Hepatocyte (in vitro differentiated cells): ENCODE measurements at places on chromosomes 2 and 18.
A peak's percentile ranks its signal among the peaks of the same experiment; 100 is the strongest.

- DNase-seq = no peak
These were observed 4.3 kb upstream of the HAAO start for GRCh38 chr2:42796427-42797248.

DNA sequence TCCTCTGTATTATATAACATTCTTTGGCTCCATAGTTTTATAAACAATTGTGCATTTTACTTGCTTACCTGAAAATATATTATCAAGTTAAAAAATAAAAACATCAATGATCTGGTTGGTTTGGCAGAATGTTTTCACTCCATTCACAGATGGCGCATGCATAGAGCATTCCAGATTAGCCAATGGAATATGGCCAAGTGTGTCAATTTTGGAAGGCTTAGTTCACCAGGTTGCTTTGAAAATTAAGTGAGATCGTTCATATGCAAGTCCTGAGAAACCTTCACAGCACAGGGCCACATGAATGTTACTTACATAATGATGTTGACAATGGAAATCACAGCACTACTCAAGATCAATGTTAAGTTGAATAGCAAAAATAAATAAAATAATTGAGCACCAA, 335.7 kb downstream of the GRB14 start:
- DNase-seq = no peak

- no peak for DNase-seq
These were observed 197.9 kb downstream of the DSEL start for GRCh38 chr18:67318651-67319050.

DNA sequence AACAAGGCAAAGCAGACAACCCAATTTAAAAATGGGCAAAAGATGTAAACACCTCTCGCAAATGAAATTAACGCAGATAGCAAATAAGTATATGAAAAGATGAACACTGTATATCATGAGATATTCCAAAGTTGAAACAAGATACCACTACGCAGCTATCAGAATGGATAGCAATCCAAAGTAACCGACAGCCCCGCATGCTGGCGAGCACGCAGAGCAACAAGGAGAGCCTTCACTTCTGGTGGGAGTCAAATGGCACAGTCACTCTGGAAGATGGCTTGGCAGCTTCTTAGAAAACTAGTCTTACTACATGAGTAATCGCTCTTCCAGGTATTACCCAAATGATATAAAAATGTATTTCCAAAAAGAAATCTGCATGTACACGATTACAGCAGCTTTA, 1.4 kb downstream of the NDUFA10 start:
- DNase-seq = no peak

- DNase-seq = peak; percentile 24
These were observed 109.6 kb downstream of the TAF4B start for GRCh38 chr18:26335571-26336487.

GRCh38 chr2:219441451-219442255, 7.0 kb downstream of the SPEG start:
- peak; percentile 82 for DNase-seq

- DNase-seq = no peak
These were observed 8.8 kb downstream of the SIGLEC15 start for GRCh38 chr18:45834306-45834705.

GRCh38 chr2:216768908-216769411, 73.6 kb upstream of the IGFBP5 start:
- DNase-seq = no peak

DNA sequence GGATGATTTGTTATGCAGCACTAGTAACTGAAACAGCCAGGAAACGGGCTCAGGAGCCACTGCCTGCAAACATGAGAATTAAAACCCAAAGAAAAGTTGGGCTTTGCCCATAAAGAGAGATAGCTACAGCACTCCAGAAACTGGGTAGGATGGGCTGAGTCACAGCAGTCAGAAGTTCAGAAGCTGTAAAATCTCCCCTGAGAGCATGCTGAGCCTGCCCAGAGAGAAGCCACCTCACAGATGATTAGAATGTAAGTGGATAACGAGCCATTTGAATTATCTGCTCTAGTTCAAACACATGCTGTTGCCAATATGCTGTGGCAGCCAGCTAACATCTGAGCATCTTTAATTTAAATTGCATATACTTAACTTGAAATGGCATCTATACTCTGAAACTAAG, 388.1 kb upstream of the ACVR2A start:
- peak; percentile 42 for DNase-seq

- no peak for DNase-seq
These were observed 477.6 kb upstream of the KLHL29 start for GRCh38 chr2:22907330-22907729.

DNA sequence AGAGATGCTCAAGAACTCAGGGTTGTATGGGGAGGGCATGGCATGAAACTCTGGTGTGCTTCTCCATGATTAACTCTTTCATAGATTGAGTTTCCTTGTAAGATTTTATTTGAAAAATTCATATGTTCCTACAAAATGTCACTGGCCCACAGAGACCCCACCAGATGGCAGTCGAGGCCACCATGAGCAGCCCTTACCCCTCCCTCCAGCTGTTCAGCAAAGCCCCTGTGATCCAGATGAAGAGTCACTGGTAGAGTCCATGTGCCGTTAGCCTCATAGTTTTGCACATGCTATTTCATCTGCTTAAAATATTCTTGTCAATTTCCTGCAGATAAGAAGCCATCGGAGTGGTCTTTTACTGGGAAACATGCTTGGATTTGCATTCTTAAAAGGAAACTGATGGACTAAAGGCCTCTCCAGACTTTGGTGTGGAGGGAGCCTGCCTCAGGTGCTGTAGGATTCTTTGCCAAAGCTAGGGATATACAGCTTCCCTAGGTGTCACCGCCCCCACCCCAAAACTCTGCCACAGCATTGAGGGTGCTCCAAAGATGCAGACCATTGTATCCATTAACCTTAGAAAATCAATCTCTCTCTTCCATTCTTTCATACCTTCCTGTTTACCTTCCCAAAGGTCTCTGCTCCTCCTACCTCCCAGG, 18.8 kb downstream of the ZNF385B start:
- DNase-seq = peak; percentile 19

- no peak for DNase-seq
These were observed 327.0 kb upstream of the CDH7 start for GRCh38 chr18:65423776-65424175.

GRCh38 chr2:10030311-10030736, 13.0 kb upstream of the KLF11 start:
- DNase-seq = no peak

DNA sequence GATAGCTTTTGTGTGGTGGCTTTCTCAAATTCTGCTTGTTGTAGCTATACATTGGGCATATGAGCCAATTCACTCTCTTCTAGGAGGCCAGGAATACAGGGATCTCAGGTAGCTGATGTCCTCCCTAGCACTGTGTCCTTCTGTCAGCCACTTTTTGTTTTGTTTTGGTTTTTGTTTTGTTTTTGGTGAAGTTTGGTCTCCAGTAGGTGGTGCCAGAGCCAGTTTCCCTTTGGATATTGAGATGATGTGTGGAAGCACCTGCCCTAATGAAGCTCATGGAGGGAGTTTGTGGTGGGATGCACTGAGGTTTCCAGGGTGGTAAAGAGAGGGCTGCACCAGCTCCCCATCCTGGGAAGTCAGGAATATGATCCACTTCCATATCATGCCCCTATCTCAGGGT, 100.5 kb upstream of the VWC2L start:
- no peak for DNase-seq

- no peak for DNase-seq
These were observed 23.7 kb downstream of the ICA1L start for GRCh38 chr2:202847693-202848524.

GRCh38 chr2:2735041-2735440, 404.0 kb upstream of the MYT1L start:
- no peak for DNase-seq

DNA sequence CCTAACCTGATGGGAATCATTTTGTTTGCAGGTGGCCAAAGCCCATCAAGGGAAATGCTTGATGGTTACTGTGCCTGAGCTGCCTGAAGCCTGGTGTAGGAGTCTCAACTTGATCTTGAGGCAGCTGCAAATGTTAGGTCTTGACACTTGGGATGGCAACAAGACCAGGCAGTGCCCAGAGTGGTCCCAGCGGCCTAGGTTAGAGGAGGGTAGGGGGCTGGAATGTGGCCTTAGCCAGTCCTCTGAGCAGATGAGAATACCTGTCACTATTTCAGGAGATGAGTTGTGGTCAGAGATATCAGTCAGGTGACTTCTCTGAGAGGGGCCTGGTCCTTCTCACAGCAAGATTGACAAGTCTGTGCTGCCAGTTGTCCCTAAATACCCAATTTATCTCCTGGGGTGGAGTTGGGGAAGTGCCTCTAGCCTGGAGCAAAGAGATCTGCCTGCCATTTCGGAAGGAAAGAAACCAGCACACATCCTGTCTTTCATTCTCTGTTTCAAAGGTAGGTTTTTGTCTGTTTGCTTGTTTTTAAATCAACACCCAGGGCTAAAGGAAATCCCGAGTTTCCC, 13.4 kb downstream of the SPTBN1 start:
- no peak for DNase-seq

DNA sequence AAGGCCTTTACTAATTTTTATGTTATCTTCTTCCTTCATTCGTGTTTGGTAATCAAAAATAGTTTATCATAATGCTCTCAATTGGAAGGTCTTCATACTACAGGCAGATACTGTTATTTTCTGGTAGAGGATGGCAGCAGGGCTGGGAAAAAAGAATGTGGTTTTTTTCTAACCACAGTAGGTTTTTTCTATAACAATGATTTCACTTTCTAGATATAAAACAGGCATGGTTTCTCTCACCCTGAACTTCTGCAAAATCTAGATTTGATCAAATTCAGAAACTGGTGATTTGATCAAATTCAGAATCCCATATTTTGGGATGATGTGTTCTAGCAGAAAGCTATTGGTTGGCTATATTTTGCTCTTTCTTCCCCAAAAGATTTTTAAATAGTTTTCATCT, 27.6 kb downstream of the BCL11A start:
- DNase-seq = no peak

- DNase-seq = no peak
These were observed 357.1 kb downstream of the CCDC85A start for GRCh38 chr2:56540916-56541315.

DNA sequence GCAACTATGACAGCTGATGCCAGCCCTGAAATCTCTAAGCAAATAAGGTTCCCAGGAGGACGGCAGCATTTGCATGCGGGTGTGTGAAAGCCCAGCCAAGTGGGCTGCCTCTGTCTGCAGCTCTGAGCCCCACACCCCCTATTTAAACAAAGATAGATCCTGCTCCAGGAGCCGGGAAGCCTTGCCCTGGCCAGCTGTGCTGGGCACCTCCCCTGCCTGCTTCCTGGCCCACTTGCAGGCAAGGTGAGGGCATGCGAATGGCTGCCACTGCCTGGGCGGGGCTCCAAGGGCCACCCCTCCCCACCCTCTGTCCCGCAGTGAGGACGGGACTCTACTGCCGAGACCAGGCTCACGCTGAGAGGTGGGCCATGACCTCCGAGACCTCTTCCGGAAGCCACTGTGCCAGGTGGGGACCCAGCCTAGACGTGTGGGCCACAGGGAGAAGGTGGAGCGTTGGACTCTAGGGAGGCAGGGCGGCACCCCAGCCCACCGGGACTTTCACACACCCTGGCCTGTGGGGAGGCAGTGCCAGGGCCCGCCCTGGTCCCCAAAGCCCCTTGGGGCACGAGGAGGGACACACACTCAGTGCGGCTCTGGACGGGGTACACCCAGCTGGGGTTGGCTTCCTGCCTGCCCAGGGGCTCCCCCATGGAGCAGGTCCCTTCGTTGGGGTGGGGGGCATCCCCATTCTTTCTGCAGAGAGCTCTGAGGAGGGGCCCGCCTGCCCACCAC, at the start of gene ANO7:
Gene ANO7 (plus strand): TSS at position 317 of the 732 bp plus-strand sequence. CDS start 1,387 bp downstream, outside the sequence.
- DNase-seq = peak; percentile 4

DNA sequence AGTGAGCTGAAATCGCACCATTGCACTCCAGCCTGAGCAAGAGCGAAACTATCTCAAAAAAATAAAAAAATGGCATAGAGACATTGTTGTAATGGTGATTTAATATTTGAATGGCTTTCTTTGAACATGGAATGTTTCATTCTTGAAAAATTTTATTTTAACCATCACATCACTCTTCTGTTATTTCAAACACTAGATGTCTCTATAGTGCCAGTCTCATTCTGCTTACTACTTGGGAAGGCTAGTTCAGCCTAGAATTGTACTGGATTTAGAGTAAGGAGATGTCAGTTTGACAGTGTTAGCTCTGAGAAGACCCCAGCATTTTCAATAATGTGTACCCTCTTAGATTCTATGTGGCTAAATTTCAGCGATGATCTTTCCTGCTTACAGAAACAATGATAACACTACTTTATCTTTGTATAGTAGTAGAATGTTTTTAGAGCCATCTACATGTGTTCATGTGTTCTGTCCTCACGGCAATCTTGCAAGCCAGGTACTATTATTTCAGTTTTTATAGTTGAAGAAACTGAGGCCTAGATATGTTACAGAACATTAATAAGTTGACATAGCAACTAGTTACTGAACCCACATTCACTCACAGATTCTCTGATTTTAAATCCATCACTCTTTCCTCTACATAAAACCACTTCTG, 142.9 kb upstream of the ZSWIM2 start:
- DNase-seq = no peak

- no peak for DNase-seq
These were observed 112.9 kb upstream of the ZEB2 start for GRCh38 chr2:144632809-144633208.

- no peak for DNase-seq
These were observed 15.1 kb downstream of the RDH14 start for GRCh38 chr2:18545384-18545783.

DNA sequence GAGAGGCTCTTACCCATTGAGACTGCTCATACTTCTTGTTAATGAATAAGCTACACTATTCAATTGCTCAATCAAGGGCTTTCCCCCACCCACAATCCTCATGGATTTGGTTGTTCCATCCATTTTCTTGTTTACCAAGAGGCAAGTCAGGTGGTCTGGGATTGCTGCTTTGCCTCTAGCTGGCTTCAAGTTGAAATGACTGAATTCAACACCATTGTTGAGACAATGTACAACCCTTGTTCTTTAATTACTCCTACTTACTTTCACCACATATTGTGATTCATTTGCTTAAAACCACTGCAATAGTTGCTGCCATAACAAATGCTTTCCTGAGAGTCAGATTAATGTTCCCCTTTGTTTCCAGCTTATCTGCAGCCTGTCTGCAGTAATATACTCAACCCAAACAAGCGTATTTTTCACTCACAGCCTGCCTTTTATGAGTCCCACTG, 532.2 kb downstream of the RIT2 start:
- DNase-seq = peak; percentile 7

DNA sequence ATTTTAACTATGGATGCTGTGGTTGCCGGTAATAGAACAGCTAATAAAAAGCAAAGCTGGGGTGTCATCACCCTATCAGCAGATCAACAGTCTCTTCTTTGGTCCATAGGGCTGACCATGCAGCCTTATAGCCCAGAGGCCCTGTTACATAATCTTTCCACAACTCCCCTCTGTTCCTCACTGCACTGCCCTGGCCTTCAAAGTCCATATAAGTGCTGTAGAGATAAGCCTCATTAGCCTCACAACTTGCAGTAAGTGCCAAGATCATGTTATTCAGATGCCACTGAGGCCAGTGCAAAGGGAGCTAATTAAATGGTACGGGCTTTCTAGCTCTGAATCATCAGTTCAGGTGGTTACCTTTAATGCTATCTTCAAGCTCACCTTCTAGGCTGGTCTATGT, 89.7 kb upstream of the CXCR4 start:
- DNase-seq = no peak
